ENCODE measurements at places on chromosomes 1 and 21. TPM values are rescaled to one million over a fixed set of nuclear protein-coding genes. Genes with fewer than 3 reads are reported as not detected.
A peak's percentile ranks its signal among the peaks of the same experiment; 100 is the strongest.

The KCNH1 gene
- not detected for total RNA-seq

GRCh38 chr1:21912038-21912758 is 24.9 kb downstream of the HSPG2 start:
- no peak for DNase-seq

GRCh38 chr1:239125027-239125426 is 261.3 kb upstream of the CHRM3 start:
- no peak for DNase-seq

- DNase-seq: no peak
These were observed 80.5 kb downstream of the HSF2BP start for GRCh38 chr21:43578677-43579303.

The NECTIN4 gene
- total RNA-seq: not detected

The MATN1 gene
- total RNA-seq: not detected

- no peak for DNase-seq
These were observed 36.7 kb downstream of the AGL start for GRCh38 chr1:99886841-99887240.

- no peak for DNase-seq
These were observed 65.7 kb upstream of the NEK2 start for GRCh38 chr1:211741116-211741515.

DNA sequence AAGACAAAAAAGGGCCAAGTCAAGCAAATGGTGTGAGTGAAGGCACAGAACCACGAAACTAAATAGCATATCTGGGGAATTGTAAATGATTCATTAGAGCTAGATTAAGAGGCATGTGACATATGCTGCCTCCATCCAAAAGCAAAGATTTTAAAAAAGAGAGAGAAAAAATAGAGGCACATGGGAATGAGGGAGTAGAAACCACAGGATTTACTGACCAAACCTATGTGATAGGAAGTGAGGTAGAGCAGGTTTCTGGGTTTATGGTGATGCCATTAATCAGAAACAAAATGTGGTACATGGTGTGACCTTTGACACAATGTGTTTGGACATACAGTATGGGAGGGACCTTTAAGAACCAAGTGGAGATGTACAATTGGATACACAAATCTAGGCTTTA is 13.6 kb downstream of the C1orf52 start:
- no peak for DNase-seq

- DNase-seq: no peak
These were observed 1.0 kb upstream of the AADACL3 start for GRCh38 chr1:12714710-12715475.

The GPATCH3 gene
- 25.0 TPM for total RNA-seq

- peak; percentile 94 for DNase-seq
These were observed 9.3 kb upstream of the MDM4 start for GRCh38 chr1:204506969-204507316.

The CHRM3 gene
- 0.17 TPM for total RNA-seq

The OR2T12 gene
- not detected for total RNA-seq

DNA sequence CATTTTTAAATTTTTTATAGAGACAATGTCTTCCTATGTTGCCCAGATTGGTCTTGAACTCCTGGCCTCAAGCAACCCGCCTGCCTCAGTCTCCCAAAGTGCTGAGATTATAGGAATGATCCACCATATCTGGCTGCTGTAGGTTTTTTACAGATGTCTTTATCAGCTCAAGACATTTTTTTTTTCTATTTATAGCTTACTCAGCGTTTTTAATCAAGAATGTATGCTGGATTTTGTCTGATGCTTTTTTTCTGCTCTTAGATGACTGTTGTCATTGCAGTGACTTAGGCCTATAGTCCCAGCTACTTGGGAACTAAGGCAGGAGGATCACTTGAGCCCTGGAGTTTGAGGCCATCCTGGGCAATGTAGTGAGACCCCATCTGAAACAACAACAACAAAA is 72.5 kb downstream of the POFUT2 start:
- DNase-seq: no peak

- DNase-seq: no peak
These were observed 2.1 kb downstream of the DNAH14 start for GRCh38 chr1:224931605-224932004.

The SLC30A10 gene
- not detected for total RNA-seq

The LDLRAD1 gene
- not detected for total RNA-seq

- no peak for DNase-seq
These were observed 72.0 kb downstream of the EPB41 start for GRCh38 chr1:28986306-28986910.

GRCh38 chr21:36149788-36150711 is 6.6 kb upstream of the DOP1B start:
- DNase-seq: no peak

- DNase-seq: no peak
These were observed 388.6 kb upstream of the NEGR1 start for GRCh38 chr1:72670902-72671301.

- no peak for DNase-seq
These were observed 22.3 kb upstream of the AGPAT3 start for GRCh38 chr21:43842742-43843141.

The HRNR gene
- not detected for total RNA-seq

GRCh38 chr1:48568501-48568900 is 96.5 kb upstream of the SPATA6 start:
- DNase-seq: no peak

Measured in CD4-positive, alpha-beta memory T cell (primary cell).